ENCODE measurements at places on chromosomes 5 and 9.

- no peak for DNase-seq
These were observed 49.6 kb upstream of the SIMC1 start for GRCh38 chr5:176188506-176189193.

DNA sequence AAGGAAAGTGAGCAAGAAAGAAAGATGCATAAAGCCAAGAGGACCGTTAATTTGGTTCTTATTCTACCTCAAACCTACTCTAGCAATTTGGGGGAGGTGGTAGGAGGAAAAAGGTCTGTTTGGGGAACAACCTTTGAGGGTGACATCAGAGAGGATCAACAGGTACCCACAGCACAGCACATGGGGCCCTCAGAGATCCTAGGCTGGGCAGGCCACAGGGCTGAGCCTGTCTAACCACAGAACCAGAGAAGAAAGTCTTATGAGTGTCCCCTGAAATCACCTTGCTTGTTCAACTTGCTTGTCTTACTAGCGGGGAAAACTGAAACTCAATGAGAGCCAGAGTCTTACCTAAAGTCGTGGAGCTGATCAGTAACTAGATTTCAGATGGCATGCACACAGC lies 385.2 kb downstream of the SPOCK1 start:
- DNase-seq: no peak

DNA sequence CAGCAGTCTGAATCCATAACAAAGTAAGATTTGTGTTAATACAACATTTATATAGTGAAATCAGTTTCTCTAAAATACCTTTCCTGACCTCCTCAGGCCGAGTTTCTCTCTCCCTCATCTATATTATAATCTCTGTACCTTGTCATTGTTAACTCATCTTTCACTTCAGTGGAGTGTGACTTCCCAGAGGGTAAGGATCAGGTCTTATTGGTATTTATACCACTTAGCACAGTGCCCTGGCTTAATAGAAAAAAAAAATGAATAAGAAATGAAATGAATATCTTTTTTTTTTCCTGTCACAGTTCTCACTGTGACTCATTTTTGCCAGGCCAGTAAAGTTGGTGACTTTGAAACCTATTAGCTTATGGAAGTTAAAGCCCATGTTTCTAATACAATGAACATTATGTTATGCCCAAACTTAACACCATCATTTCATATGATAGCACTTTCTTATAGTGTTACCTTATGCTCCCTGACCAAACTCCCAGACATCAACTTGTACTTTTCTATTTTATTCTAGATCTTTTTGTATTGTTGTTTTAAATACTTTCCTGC lies 90.1 kb downstream of the NR3C1 start:
- no peak for DNase-seq

- no peak for DNase-seq
These were observed 310.7 kb downstream of the RAB3C start for GRCh38 chr5:58893551-58893950.

- DNase-seq: no peak
These were observed 211.5 kb downstream of the PAPPA start for GRCh38 chr9:116365056-116365471.

DNA sequence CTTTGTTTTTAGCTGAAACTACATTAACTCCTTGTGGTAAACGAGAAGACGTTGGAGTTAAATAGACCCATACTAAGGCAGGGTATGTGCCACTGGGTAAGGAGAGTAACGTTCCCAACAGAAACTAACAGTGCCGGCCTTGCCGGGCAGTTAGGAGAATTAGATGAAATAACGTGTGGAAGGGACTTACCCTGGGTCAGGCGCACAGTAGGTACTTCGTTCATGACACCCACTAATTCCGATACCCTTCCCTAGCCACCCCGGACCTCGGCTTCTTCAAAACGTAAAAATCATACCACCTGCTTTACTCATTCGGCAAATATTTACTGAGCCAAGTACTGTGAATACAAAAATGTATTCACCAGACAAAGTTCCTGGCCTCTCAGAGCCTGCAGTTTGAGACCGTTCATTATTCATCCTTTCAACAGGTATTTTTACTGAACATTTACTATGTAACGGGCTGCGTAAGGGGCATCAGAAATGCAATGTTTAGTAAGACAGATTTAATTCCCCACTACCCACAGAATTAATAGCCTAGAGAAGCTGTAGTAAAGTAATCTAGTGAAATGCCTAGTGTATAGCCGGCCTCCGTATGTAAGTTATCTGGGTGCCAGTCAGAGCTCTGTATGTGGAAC lies 3.2 kb upstream of the SMIM23 start:
- no peak for DNase-seq

- DNase-seq: no peak
These were observed 15.8 kb downstream of the GALNT10 start for GRCh38 chr5:154206311-154206710.

DNA sequence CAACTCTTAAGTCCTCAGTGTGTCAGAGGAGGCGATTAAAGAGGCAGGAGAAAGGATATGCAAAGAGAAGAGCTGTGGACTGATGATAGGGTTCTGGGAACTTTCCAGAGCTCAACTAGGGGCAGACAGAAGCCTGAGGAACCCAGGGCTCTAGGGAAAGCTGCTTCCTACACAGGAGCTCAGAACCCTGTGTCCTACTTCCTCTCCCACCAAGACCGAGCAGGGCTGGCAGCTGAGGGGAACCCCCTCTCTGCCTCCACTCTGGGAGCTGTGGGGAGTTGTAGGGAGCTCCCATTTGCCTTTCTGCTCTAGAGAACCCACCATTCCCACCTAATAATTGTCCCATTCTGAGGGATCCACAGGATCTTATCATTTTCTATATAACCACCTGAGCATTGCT lies 674.3 kb downstream of the ACTL7B start:
- no peak for DNase-seq

- no peak for DNase-seq
These were observed 61.8 kb downstream of the ACTBL2 start for GRCh38 chr5:57420801-57421200.

DNA sequence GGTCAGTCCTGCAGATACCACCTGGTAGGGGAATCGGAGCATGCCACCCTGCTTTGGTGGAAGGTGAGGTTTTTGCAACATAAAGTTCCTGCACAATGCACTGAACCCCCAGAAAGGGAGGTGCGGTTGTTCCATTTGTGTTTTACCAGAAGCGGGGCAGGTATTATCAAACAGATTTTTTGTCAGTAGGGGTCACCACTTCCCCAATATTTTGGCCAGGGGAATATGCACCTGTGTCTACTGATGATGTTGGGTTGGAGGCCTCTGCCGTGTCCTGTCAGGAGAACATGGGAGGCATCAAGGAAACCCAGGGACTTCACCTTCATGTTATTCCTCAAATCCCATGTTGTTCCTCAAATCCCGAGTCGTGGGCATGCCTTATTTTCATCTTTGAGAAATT lies 438.7 kb downstream of the NTRK2 start:
- DNase-seq: no peak

DNA sequence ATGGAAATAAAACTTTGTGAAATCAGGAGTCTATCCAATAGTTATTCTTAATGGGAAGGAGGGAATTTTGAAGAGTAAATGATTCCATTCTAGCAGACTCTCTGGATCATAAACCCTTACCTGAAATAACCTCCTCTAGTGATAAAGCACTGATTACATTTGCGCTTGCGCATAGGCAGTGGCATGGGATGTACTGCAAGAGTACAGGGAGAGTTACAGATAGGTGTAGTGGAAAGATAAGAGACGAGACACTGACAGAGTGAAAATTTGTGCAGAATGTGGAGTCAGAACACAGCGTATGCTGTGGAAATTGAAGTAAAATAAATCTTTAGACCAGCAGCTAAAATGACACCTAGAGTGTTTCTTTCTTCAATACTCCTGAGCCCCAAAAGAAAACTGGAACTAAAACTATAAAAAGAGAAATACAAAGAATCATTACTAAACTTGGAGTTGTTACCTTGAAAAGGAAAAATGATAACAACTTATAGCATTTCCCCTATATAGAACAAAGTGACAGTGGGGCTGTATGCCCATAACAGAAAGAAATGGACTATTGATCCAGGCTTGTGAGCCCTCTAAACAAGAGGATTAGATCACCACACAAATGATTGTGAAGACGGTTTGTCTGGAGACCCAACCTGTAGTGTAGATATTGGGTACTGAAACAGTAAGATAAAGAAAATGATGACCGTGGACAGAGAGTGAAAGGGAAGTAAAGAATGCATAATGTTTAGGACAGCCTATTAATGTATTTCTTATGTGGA lies 1471.2 kb upstream of the NUDT12 start:
- DNase-seq: no peak

DNA sequence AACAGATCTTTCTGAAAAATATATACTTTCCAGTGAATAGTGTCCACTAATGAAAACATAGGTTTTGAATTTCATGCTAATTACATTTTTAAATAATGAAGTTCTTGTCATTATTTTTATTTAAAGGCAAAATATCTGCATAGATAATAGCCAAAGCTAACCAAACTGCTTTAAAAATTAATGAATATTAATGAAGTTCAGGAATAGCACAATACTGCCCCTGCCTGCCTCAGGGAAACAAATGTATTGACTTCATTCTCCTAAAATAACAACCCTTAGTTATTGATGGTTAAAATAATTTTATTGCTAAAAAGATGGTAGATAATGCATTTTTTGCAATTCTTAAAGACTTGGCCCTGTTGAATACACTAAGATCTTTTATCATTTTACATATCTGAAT lies 103.6 kb upstream of the SSBP2 start:
- DNase-seq: no peak

- DNase-seq: peak; percentile 55
These were observed 11.5 kb downstream of the CXXC5 start for GRCh38 chr5:139659695-139660101.

DNA sequence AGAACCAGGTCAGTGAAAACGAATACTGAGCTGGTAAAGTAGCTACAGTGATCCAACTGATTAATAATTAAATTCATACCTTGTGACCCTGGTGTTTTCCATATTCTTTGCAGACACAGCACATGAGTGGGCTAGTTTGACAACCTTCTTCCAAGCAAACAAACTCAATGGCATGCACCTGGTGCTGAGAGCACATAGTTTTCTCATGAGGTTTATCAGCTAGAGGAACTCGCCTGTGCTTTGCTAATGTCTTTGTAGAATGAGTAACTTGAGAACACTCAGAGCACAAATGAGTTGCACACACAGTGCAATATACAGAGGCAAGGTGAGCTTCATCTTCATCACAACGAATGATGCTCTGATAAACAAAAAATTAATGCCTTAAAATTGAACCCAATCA lies 12.6 kb downstream of the TRIM23 start:
- DNase-seq: no peak

GRCh38 chr9:92607088-92607487 lies 62.8 kb downstream of the IPPK start:
- DNase-seq: no peak

- no peak for DNase-seq
These were observed 233.9 kb upstream of the ZNF608 start for GRCh38 chr5:124980163-124980941.

DNA sequence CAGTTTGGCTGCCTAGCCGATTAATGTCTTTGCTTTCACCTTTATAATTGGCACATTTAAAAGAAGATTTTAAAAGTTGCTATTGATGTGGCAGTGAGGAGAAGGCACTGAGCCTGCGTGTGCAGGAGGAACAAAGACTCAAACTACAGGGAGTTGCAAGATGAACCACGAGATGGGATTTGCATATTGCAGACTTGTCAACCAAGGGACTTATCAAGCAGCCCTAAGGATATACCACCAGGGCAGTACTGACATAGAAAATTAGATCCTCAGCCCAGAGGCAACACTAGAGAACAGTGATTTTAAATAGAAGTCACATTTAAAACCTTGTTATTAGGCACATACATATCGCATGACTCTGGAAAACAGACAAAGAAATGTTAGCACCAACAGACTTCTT lies 342.6 kb downstream of the GLIS3 start:
- no peak for DNase-seq

DNA sequence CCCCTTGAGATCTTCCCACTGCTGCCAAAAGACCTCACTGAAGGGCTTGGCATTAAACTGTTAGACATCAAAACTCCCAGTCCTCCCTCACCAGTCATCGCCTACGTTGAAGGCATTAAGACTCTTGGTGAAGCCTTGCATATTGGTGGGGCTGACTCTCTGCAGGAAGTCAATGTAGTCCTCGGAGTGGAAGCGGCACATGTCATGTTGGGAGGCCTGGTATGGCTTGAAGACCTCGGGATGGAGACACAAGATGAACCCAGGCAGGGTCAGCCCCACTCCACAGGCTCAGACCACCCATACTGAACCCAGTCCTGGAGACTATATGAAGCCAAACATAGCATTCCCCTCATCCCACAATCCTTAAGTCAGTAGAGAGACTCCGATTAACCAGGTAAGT lies 1.9 kb downstream of the HDAC3 start:
- no peak for DNase-seq

GRCh38 chr5:179266291-179267070 lies 78.8 kb downstream of the ADAMTS2 start:
- DNase-seq: no peak

DNA sequence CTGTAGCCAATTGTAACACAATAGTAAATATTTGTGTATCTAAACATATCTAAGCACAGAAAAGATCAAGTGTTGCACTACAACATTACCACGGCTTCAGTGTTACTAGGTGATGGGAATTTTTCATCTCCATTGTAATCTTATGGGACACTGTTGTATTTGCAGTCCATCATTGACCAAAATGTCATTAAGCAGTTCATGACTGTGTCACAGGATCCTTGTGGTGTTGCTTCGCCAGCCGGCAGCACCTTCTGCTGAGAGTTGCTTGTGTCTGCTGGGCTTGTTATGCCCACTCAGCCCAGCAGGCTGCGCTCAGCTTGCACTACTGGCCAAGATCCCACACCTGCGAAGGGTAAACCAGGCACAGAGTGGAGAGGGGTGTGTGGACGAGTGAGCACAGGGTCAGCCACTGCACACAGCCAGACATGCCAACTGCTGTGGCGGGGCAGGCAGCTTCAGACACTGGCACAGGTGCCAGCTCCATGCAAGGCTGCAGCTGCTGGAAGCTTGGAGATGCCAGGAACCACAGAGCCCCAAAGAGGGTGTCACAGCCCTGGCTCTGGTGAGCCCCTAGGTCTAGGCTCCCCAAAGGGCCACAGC lies 273.7 kb downstream of the CETN3 start:
- peak; percentile 35 for DNase-seq

DNA sequence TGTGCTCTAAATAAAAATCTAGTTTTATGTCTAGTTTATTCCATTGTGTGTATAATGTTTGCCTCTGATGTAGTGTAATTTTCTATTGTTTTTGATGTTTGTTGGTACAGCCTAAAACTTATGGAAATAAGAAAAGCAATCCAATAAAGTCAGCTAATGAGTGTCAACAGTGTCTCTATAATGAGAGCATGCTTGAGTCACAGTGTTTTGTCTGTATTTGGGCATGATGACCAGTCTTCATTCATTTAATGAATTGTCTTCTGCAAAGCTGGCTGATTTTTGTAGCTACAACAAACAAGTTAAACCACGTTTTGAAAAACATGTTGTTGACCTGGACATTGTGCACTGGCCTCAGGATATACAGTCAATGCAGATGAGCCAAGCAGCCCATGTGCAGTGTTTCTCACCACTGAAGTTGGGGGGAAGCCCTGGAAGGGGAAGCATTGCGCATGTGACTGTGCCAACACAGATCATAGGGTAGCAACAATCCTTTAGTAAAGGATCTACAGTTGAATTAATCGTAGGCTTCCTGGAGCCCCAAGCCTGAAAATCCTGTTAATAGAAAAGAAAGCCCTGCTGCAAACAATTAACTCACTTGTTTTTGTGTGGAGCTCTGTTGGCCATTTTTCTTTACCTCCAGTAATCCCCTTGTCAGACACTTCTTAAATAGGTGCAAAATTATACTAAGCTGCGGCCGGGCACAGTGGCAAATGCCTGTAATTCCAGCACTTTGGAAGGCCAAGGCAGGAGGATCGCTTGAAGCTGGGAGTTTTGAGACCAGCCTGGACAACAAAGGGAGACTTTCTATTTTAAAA lies 88.0 kb downstream of the INIP start:
- no peak for DNase-seq

GRCh38 chr9:38313421-38313820 lies 79.1 kb upstream of the ALDH1B1 start:
- no peak for DNase-seq
